ENCODE measurements at places on chromosomes 2 and 18. TPM values are rescaled to one million over a fixed set of nuclear protein-coding genes. Genes with fewer than 3 reads are reported as not detected.

The NCKAP5 gene
- total RNA-seq: 2.1 TPM

The CEBPZ gene
- total RNA-seq: 39.1 TPM

The OR6B2 gene
- not detected for total RNA-seq

The ERMN gene
- not detected for total RNA-seq

DNA sequence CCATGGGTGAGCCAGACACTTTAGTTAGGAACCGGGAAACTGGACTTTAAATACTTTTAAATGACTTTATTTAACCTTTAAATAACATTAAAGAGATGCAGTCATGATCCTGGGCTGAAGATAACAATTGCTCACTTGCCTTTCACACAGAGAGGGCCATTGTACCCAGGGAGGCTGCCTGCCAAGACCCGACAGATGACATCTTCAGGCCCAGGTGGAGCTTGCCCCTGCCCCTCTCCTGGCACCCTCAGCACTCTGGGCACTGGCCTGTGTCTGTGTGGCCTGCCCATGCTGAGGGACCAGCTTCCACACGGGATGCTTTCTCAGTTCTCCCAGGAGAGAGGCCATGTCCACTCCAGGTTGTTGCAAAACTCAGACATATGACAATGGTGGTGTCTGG, 216.4 kb upstream of the MYT1L start:
- DNase-seq: no peak

DNA sequence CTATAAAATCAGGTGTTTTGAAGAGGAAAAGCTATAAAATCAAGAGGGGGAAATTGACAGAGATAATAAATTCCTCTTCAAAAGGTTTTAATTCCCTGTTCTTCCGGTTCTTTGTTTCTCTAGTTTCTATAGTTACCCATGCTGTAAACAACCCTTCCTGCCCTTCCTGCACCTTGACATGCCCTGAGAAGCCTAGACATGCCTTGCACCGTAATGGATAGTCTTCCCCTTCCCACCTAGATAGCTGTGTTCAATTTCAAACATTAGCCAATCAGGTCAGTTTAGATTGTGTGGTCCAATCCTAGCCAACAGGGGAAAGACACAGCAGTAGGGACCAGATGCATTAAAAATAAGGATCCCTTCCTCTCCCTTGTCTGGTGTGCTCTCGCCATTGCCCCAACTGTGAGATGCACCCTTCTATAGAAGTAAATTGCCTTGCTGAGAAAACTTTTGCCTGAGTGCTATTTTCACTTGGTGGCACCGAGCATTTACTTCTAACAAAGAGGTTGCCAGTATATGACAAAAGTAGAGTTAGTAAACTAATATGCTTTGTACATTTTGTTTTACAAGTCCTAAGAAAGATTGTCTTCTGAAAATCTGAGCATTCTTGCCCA, 27.1 kb downstream of the SULT1C4 start:
- DNase-seq: no peak

DNA sequence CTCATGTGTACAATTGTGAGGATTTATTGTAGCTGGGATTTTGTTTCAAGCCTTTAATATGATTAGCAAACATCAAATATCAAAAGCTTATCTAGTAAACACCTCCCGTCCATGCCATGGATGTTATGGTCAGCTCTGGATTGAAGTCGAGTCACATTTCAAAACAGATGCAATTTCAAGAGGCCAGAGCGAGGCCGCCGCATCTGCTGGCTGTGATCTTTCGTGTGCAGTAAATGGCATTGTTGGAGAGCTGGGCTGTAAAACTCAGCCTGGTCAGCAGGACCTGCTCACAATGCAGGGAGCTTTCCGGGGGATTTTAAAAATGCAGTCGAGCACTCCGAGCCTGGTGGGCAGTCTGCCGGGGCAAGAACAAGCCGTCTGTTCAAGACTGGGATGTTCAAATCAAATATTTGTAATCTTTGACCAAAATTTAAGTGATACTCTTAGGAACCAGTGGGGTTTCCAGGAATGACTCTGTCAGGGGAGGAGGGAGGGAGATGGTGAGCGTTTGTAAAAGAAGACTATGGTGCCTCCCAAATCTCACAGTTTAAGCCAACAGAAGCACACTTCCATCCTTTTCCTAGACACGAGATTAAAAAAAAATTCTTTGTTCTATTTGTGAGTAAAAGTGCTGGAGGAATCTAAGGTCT, 97.6 kb downstream of the MYCN start:
- no peak for DNase-seq

DNA sequence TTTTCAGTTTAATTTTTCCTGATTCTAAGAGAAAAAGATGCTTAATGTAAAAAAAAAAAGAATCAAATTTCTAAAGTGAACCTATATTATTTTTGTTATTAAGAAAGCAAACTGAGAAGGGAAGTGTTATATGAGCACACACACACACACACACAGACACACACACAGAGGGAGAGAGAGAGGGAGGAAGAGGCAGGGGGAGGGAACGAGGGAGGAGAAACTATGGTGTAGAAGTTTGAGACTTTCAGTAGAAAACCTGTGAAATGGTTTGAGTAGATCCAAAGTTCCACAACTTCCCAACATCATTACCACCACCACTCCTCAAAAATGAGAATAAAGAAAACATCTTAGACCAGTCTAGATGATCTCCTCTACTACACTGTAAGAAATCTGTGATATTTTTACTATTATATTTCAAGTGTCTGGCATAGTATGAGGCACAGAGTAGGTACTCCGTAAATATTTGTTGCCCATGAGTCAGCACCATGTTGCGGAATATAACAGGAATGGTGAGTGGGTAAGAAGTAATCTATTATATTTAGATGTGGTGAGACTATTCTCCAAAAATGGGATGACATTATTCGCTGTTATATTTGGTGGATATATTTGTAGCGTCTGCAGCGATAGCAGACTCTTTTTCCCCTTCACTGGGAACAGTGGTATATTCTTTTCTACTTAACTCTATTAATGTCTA, 149.4 kb upstream of the DNMT3A start:
- no peak for DNase-seq

- no peak for DNase-seq
These were observed 19.8 kb downstream of the ADD2 start for GRCh38 chr2:70748002-70748784.

All from mesothelial cell of epicardium (in vitro differentiated cells).